Amniotic epithelial cell (primary cell): ENCODE measurements at places on chromosomes 4 and X.

GRCh38 chrX:140510895-140511295, 6.0 kb upstream of the SOX3 start:
- no peak for DNase-seq

DNA sequence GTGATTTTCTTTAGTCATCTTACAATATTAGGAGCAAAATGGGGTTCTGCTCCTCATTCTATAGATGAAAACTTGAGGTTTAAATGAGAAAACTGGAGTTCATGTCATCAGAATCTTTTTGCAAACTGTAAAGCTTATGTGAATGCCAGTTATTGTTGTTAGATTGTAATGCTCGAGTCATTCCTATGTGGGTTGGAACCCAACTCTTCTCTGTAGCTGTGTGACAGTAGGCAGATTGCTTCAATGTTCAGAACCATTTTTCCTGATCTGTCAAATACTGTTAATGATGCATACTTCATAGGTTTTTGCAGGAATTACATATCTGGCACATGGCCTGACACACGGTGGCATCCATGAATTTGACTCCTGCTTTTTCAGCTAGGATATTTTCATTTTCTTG, 178.9 kb downstream of the RAPGEF2 start:
- DNase-seq, result no peak

- DNase-seq, result no peak
These were observed 20.8 kb downstream of the ARHGEF6 start for GRCh38 chrX:136759968-136760367.

GRCh38 chr4:167100120-167100519, 134.2 kb downstream of the SPOCK3 start:
- peak; percentile 4 for DNase-seq

GRCh38 chrX:16807976-16808542, 21.8 kb downstream of the TXLNG start:
- peak; percentile 82 for DNase-seq

DNA sequence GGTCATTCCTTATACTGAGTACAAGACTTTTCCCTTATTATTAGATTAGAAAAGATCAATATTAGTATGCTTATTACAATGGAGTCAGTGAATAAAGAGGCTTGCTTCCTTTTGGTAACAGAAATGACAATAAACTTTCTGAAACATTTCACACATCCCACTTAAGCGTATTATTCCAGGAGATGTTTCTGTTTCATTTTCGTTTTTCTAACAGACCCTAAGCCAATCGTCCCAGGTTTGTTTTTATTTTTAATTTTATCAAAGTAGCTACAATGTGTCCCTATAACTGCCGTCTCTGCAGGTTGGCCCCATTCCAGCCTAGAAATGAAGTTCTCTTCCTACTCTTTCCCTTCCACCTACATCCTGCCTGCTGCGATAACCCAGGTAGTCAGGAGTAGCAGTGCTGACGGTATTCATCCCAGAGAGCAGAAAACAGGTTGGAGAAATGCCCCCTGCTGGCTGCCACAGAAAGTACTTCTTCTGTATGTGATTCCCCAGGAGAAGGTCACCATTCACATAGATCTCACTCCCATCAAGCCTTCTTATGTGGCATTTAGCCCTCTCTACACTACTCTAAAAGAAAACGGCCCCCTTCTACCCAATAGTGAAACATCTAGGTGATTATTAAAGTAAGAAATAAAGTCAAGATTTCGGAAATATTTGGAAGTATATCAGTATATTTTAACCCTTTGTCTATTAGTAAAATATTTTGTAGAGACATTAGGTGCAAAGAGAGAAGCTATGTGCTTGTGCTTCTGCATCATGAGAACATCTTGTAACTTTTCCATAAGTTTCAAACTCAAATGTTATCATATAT, 40.4 kb downstream of the ENPEP start:
- peak; percentile 65 for DNase-seq

GRCh38 chrX:124045109-124045508, 83.6 kb downstream of the STAG2 start:
- DNase-seq, result peak; percentile 38

DNA sequence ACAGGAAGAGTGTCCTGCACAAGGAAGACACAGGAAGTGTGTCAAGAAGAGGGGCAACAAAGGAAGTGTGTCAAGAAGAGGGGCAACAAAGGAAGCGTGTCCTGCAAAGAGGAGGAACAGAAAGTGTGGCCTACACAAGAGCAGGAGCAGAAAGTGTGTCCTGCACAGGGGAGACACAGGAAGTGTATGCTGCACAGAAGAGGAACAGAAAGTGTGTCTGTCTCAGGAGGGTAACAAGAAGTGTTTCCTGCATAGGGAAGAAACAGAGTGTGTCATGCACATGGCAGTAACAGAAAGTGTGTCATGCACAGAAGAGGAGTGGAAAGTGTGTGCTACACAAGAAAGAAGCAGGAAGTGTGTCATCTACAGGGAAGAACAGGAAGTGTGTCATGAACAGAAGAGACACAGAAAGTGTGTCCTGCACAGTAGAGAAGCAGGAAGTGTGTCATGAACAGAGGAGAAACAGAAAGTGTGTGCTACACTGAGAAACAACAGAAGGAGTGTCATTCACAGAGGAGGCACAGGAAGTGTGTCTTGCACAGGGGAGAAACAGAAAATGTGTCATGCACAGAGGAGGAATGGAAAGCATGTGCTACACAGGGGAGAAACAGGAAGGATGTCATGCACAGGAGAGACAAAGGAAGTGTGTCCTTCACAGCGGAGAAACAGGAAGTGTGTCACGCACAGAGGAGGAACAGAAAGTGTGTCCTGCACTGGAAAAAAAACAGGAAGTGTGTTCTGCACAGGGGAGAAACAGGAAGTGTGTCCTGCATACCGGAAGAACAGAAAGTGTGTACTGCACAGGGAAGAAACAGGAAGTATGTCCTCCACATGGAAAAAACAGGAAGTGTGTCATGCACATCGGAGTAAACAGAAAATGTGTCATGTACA, 526.4 kb upstream of the PRKX start:
- DNase-seq, result no peak

- DNase-seq, result no peak
These were observed 2.9 kb downstream of the HCFC1 start for GRCh38 chrX:153968754-153969124.

GRCh38 chr4:123787512-123788080, 391.0 kb downstream of the SPRY1 start:
- no peak for DNase-seq

GRCh38 chr4:4377732-4378460, 9.0 kb upstream of the NSG1 start:
- no peak for DNase-seq

DNA sequence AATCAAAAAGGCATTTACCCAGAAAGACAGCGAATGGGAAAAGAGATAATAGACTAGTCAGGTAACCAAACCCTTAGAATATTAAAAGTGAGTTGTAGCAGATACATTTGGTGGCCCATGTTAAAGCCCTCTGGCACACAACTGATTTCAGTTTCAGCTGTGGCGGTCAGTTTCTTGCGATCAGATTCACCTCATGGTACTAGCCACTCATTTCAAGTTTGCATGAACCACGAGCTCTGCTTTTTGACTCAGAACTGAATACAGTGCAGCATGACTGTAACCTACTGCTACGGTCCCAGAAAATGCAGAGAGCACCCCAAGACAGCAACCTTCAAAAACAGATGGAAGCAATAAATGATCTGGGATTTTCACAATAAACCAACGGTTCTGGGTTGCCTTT, 919.1 kb upstream of the PCDH10 start:
- DNase-seq, result no peak

- DNase-seq, result peak; percentile 22
These were observed 72.8 kb downstream of the SLC9A7 start for GRCh38 chrX:46686003-46686645.

DNA sequence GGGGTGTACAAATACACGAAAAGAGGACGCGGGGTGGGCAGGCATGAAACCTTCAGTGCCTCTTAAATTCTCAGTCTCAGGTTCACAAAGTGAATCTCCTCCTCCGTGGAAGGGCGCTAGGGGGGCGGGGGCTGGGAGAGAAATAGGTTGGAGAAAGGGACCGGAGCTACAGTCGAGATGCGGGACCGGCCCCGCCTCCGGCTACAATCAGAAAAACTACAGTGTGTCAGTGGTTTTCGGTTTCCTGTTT, 3.4 kb downstream of the MAML3 start:
- no peak for DNase-seq

- no peak for DNase-seq
These were observed 25.3 kb upstream of the SOD3 start for GRCh38 chr4:24770032-24770584.

DNA sequence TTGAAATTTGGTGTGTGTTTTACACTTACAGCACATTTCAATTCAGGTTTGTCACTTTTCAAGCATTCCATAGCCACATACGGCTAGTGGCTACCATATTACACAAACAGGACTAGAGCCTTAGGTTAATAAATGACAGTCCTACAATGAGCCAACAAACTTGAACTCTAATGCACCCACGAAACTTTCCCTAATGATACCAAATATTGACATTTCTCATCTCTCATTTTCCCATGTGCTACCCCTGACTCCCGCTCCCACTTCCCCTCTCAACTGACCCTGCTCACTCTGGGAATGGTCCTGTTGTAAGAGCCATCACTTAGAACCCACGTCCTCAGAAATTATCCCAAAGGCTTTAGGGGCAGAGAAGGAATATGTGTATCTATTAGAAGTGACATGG, 4.9 kb upstream of the TLR10 start:
- no peak for DNase-seq

DNA sequence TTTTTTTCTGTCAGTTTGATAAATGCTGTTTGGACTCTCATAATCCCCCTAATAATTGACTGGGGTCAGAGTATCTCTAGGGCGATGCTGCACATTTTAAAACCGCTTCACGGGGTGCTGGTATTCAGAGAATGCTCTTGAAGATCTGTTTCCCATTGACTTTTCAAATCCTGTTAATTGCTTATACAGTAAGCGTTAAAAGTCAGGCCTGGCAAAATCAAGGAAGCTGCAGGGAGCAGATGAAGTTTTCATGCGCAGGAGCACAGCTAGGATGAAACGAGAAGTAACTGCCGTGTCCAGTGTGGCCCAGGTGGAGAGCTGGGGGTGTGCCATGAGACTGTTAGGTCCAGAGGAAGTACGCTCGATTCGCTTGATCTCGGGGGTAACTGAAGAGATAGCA, 312.9 kb downstream of the TRIML1 start:
- DNase-seq, result no peak

GRCh38 chr4:142497606-142498005, 348.5 kb downstream of the INPP4B start:
- no peak for DNase-seq

DNA sequence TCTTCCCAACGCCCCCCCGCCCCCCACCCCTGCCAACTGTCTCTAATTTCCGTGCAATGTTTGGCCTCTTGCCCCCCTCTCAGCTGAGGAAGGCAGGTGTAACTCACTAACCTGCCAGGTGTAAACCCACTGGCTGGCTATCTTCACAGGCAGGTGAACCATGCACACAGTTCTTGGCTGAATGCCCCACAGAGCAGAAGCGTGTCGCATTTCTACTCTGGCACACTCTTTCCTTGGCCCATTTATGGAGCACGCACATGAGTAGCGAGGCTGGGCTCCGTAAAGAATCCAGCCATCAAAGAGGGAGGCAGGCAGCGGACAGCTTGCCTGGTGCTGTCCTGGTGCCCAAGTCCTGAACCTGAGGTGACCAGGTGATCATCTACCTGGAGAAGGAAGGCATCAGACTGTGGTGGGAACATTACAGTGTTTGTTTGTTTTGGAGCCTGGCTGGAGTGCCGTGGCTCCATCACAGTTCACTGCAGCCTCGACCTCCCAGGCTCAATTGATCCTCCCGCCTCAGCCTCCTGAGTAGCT, 39.2 kb upstream of the CRMP1 start:
- no peak for DNase-seq

DNA sequence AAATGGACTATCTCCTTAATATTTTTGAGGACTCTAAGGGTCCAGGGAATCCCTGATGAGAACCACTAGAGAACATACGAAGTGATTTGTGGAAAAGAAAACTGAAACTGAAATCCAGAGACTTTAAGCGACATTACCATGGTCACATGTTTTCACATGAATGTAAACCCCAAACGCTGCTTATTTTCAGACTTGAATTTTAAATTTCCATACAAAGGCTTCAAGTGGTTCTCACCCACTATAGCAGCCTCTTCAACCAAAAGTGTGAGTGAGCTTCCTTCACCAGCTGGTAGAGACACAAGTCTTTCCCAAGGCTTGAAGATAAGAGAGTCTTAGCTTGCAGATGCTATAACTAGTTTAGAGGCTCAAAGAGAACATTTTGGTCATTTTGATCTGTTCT, 232.7 kb downstream of the MGST2 start:
- no peak for DNase-seq

DNA sequence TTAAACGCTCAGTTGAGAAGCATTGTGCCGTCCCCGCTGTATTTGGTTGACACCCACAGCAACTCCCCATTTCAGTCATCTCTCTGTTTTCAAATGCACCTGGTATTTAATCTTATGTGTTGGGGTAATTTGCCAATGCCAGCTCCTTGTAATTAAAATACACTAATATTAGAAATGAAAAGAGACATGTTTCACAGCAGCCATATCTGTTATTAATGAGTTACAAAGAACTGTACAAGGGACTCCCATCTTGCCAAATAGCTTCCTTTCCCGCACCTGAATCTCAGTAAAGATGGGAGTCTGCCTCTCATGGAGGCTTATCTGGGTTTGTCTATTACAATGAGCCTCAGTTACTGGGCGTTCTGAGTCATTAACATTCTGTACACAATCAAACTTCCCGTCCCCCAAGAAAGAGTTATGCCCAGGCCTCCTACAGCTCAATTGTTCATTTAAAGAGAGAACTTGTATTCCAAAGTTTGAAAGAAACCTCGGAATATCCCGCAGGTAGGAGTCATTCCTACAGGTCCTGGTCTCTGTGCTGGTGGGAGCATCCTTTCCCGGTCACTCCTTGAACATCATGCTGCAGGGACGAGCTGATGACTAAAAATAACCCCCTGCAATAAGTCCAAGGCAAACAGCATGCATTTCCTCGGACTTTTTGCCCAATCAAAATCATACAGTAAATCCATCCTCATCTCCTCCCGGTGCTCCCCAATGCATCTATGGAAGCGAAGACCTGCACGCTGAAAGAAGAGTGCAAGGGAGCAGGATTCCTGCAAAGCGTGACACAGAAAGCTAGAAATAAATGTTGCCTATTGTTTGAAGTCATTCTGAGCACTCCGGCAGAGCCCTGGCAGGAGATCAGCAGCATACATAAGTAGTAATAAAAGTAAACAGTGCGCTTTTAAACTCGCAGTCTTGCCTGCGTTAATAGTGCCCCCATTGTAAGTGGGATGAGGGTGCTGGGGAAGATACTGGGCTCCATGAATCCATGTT, 926 bp downstream of the NDP start:
- DNase-seq, result peak; percentile 35

GRCh38 chrX:47577424-47577823, 4.8 kb upstream of the TIMP1 start:
- no peak for DNase-seq

GRCh38 chrX:85084770-85085393, 81.2 kb downstream of the APOOL start:
- DNase-seq, result peak; percentile 22

DNA sequence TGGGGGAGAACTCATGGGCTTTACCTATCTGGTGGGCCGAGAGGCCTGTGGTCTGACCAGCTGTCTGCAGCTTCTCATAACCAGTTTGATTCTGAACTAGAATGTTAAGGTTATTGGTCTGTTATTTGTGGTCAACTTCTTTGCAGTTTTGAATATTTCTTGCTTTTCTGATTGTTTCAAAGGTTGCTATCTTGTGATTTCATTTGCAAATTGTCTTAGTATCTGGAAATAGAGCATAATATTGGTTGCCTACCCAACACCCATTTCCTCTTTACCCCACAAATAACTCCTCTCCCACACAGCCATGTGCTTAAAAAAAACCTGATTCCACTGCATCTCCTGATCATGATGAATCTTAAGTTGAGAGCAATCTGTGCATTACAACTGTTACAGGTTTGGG, 39.1 kb upstream of the BMP2K start:
- no peak for DNase-seq

- DNase-seq, result no peak
These were observed 75.6 kb upstream of the GRXCR1 start for GRCh38 chr4:42816880-42817400.
